ENCODE measurements at places on chromosomes 1 and 21.

DNA sequence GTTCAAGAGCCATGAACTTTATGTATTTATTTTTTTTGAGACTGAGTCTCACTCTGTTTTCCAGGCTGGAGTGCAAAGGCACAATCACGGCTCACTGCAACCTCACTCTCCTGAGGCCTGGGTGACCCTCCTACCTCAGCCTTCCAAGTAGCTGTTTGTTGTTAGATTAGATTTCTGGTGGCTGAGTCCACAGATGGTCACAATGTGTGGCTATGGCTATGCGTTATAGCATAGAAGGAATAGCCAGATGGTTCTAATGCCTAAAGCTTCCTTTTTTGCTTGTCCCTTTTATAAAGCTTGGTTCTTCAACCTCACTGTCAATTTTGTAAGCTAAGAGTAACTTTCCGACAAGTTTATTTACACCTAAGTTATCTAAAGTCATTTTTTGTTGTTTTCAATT lies 62.3 kb upstream of the FMN2 start:
- no peak for DNase-seq

DNA sequence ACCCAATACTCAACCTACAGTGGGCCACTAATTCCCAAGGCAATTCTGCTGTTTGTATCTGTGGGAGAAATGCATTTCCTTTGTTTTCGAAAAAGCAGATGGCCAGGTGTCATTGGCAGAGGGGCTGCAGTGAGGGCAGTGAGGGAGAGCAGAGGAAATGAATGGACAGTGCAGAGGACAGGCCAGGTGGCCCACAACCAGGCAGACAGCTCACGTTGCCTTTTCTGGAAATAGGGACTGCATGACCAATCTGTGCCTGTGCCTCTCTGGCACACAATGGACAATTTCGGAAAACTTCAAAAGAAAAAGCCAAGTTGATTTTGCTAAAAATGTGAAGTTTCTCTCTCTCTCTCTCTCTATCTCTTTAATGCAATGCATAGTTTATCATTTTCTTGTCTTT lies 52.6 kb upstream of the ETS2 start:
- no peak for DNase-seq

DNA sequence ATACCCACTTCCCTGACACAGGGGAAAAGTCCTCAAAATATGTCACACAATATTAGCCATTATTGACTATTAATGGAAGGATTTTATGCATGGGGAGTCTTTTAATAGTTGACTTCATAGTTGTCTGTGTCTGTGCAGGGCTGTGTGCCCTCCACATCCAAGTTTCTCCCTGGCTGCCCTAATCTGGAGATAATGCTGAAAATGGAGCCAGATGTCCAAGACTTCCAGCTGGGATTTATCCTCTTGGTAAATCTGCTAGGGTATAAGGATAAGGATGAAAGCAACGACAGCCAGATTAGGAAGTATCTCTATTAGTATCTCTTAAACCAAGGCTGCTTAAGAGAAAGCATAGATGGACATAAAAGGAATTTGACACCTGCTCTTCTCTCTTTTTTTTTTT lies 42.1 kb downstream of the CDK18 start:
- no peak for DNase-seq

- no peak for DNase-seq
Observed at GRCh38 chr1:27403065-27403726, 10.8 kb downstream of the GPR3 start.

DNA sequence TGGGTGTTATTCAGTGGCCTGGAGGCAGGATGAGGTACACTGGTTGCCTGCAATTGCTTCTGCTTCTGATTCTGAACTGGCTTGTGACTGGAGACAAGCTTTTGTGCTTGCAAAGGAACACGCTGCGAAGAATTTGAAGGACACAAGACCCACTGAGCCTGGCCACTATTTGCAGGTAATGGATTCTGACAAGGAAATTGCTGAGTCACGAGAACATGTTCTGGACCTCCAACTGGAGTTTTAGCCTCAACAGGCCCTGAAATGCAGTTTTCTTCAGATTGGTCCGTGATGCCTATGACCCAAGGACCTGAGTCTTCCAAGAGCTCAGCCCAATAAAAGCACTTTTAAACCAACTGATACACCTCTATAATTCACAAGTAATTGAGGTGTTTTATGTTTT lies 4.6 kb downstream of the RAB3GAP2 start:
- DNase-seq = no peak

- no peak for DNase-seq
Observed at GRCh38 chr1:151934048-151934493, 24.8 kb upstream of the THEM4 start.

- no peak for DNase-seq
Observed at GRCh38 chr1:57431400-57431799, 7.5 kb upstream of the DAB1 start.

- DNase-seq = no peak
Observed at GRCh38 chr1:27598902-27599528, 4.9 kb downstream of the AHDC1 start.

DNA sequence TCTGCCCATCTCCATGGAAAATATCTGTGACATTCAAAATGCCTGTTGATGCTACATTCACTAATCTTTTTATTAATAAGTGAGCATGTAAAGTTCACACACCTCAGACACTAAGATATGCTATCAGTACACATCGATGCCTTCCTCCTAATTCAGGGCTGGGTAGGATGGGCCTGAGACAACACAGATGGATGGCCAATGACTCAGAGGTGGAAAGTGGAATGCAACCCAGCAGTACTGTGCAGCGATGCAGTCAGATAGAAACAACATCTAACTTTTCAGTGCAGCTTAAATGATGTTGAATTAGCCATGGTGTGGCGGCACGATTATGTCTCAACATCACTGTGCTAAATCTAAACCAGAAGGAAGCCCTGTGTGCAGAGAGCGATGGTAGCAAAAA lies 161.6 kb upstream of the KCNJ15 start:
- no peak for DNase-seq

DNA sequence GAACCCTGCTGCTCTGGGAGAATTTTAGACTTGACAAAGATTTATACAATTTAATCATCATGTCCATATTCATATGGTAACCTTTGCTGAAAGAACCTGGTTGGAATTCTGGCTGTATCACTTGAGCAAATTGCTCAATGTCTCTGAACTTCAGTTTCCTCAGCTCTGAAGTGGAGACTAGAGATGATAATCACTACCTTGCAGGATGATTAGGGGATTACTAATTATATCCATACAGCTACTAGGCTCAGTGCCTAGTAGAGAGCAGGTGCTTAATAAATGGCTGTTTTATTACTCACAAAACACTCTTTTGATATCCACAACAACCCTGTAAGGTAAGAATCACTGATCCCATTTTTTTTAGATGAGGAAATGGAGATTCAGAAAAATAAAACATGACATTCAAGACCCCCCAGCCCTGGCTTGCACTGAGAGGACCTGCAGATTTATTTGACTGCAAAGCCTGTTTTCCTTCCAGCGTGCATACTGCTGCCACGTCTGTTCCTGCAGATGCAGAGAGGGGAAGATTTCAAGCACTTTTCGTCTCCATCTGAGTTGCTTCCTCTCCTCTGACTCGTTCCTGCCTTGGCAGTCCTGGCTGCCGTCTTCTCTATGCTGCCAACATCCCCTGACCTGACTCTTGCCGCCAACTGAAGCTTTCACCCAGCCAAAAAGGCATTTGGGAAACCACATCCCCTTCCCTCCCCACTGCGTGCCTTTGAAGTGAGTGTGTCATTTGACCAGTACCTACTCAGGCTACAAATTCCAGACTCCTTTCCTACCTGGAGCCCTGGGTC lies 203.0 kb downstream of the PLPP3 start:
- DNase-seq = no peak

DNA sequence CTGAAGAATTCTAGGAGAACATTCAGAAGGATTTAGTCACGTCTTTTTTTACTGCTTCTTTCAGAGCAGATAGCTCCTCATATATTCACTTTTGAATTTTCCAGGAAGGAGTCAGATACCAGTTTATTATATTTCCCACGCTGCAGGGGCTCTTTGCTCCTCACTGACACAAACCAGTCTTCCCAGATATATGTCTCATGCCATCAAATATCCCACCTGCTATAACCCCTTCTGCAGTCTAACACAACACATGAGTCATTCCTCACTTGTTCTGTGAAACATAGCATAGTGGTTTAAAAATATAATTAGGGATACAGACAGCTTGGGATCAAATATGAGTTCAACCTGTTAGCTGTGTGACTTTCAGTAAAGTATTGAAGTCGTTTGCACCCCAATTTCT lies 251.7 kb upstream of the DPYD start:
- no peak for DNase-seq

GRCh38 chr1:185646202-185646683 lies 87.9 kb upstream of the HMCN1 start:
- no peak for DNase-seq
